ENCODE measurements at places on chromosomes 16 and 17. TPM values are rescaled to one million over a fixed set of nuclear protein-coding genes. Genes with fewer than 3 reads are reported as not detected.

CD79B gene
- total RNA-seq = not detected

KRTAP9-8 gene
- not detected for total RNA-seq

SULT1A2 gene
- not detected for total RNA-seq

TEKT1 gene
- total RNA-seq = not detected

MIEN1 gene
- 99.2 TPM for total RNA-seq

ZNF469 gene
- total RNA-seq = 2.9 TPM

FOXN1 gene
- not detected for total RNA-seq

USP43 gene
- total RNA-seq = 9.7 TPM

IL34 gene
- total RNA-seq = not detected

TPPP3 gene
- total RNA-seq = 0.64 TPM

FNDC8 gene
- total RNA-seq = not detected
